ENCODE measurements at places on chromosomes 7 and 10.

- DNase-seq, result no peak
These were observed 53.6 kb upstream of the PODXL start for GRCh38 chr7:131610007-131610406.

DNA sequence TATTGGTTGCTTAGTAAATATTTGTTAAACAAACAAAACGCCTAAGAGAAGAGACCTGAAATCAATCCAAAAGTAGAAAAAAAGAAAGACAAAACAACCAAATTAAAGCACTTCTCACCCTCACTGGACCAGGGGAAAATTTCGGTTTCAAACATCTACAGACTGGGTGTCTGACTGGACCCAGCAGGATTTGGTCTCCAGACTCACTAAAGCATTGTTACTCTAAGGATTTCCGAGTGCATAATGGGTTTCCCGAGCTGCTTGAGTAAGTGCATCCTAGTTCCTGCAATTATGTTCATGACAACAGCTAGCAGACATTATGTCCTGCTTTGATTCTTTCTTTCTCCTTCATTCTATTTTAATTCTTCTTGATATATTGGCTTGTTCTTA is 51.8 kb upstream of the FAM3C start:
- DNase-seq, result no peak

- no peak for DNase-seq
These were observed 701 bp upstream of the CUL1 start for GRCh38 chr7:148698007-148698396.

DNA sequence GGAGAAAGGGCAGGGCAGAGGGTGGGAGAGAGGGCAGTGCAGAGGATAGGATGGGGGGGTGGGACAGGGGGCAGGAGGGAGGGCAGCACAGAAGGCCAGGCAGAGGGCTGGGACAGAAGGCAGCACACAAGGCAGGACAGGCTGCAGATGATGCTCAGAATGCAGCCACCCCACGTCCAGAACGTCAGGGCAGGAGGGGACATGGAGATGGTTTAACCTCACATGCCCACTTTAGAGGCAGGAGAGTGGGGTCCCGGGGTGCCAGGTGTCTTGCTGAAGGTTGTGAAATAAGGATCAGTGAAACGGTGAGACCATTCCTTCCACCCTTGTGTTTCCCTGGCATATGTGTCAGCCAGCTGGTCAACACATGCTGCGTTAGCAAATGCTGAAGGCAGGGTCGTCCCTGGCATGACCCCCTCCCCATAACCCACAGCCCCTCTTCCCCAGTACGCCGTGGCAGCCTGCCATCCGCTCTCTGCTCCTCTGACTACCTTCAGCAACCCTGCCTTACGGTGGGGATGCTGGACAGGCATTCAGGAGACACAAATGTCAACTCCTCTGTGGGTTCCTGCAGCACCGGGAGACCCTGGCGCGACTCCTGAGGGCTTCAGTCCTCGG is 592.1 kb downstream of the DNAJB6 start:
- DNase-seq, result no peak

GRCh38 chr10:16581202-16581601 is 59.5 kb upstream of the C1QL3 start:
- DNase-seq, result no peak

- no peak for DNase-seq
These were observed 115.8 kb downstream of the ELFN1 start for GRCh38 chr7:1785839-1786238.

- DNase-seq, result no peak
These were observed 26.2 kb upstream of the EBLN1 start for GRCh38 chr10:22244001-22244400.

DNA sequence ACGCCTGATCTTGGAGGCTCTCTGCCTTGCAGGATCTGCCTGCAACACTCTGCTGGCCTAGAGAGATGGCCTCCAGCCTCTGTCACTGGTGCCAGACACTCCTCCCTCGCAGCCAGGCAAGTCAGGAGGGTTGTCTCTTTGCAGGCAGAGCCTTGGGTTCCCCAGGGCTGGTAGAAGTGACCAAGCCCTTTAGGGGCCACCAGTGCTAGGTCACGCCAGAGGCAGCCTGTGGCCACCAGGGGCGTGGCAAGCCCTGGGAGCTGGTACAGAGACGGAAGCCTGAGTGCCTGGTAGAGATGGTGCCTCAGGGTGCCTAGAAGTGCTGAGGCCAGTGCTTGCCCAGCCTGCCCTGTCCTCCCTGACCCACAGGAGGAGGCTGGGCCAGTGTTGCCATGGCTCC is 9.1 kb downstream of the ADCYAP1R1 start:
- no peak for DNase-seq

DNA sequence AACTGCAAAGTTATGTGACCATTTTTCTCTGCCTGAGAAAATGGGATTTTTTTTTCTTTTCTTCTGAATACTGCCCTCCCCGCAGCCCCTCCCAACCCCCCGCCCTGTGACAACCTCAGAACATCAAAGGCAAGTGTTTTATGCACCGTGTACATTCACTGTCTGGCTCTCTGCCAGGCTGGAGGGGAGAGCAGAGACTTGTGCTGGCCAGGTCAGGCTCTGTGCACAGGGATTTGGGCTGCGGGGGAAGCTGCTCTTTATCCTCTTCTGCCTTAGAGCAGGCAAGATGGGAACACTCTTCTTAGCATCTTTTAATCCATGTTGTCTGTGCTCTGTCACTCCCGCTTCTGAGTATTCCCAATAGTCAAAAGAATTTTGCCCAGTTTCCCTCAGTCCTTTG is 195.1 kb downstream of the CCSER2 start:
- no peak for DNase-seq
